ENCODE measurements at places on chromosomes 5 and 9.
A peak's percentile ranks its signal among the peaks of the same experiment; 100 is the strongest.

DNA sequence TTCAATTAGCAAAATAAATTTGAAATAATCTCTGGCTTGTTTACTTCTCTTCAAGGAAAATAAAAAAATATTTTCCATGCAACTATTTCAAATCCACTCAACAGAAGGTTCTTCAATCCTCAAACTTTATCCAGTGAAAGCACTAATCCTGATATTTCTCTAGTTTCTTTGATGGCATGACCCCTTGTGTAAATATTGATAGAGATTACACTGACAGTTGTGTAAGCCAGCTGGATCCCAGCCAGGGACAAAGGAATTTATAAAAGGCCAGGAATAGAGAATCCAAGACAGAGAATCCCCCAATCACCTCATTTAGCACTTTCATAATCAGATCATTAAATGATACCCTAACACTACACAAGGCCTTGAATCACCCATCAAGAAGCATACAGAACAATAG, 135.2 kb downstream of the GNA14 start:
- DNase-seq: peak; percentile 68

DNA sequence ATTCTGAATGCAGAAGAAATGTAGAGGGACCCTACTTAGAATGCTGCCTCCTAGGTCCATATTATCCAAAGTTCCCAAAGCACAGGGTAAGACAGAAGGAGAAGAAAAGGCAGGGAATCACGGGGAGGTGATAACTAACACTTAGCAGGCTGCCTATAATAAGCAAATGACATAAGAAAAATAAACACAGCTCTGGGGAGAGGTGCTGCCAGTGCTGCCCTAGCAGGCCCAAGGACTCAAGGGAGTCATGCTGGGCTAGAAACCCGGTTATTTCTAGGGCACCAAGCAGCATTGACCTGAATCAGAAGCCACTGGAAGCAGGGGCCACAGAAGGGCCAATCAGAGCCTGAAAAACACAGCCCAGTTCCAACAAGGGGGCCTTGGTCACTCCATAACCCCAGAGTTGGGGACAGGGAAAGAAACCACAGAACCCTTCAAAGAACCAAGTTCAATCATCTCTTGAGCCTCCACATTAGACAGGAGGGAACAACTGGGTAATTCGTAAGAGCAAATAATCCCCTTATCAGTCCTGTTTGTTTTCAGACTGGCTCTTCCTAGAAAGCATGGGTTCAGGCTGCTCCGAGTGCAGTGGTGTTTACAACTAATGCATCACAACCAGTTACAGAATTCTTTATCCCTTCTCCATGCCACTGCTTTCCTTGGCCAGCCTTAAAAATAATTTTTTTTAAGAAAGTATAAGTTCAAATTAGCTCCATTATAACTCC, 24.0 kb downstream of the NRG2 start:
- no peak for DNase-seq

DNA sequence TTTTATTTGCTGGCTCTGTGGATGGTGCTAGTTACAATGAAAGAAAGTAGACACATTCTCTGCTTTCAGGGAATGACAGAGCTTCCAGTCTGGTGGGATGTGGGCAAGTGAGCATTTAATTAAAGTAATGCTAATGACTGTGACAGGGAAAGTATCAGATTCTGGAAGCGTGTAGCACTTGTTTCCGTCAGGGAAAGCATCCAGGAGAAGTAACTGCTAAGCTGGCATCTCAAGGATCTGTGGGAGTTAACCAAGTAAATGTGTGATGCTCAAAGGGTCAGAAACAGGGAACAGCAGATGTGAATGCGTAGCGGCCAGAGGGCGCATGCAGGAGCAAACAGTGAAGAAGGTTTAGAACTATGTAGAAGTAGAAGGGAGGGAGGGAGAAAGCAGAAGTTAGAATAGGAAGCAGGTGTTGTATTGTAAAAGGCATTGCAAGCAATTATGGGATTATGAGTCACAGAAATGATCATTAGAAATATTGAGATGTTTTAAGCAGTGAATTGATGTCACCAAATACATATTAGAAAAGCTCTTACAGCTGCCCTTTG, 12.2 kb downstream of the KLHL9 start:
- DNase-seq: no peak

DNA sequence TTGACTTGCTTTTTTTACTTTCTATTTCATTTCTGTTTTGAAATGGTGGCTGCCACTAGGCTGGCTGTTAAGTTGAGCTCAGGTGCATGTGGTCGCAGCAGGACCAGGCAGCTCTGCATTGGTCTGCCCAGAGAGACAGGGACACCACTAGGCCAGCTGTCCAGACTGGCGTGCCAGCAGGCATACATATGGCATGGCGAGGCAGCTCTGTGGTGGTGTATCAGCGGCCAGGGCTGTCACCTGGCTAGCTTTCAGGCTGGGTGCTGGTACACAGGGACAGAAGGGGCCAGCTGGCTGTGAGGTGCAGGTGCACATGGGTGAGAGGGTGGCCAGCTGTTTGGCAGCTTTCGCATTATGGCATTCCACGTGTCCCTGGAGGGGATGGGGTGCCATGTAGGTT, 654.0 kb upstream of the ACO1 start:
- DNase-seq: no peak

DNA sequence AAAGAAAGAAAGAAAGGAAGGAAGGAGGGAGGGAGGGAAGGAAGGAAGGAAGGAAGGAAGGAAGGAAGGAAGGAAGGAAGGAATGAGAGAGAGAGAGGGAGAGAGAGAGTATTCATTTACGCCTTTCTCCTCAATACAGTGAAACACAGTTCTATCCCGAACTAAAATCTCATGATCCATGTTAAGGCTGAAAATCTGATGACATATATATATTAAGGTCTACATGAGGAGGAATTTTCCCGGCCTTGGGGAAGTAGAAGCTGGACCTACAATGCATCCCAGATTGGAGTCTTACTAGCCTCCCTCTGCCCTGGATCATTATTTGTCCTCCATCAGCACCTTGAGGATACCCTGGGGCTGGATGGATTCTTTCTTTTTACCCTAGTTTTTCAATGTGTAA, 95.1 kb upstream of the DAPK1 start:
- DNase-seq: no peak

GRCh38 chr5:58735637-58736036, 152.8 kb downstream of the RAB3C start:
- no peak for DNase-seq

GRCh38 chr5:758698-759053, 25.9 kb downstream of the ZDHHC11B start:
- DNase-seq: no peak

DNA sequence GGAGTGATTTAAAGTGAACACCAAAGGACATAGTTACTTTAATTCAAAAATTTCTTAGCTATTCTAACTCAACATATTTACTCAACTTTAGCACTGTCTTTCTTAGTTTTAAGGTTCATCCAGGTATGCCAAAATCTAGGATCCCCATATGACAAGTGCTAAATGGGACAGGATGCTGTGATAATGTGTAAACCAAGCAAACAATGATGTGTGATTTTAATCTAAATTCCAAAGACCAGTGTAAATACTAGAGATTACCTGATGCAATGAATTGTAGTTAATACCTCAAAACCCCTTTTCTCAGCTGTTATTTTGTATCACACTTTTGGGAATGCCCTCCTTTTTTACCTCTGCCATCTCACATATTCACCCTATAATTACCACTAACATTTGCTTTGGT, 26.8 kb upstream of the ISOC1 start:
- no peak for DNase-seq

GRCh38 chr5:35308421-35308820, 78.1 kb upstream of the PRLR start:
- no peak for DNase-seq

DNA sequence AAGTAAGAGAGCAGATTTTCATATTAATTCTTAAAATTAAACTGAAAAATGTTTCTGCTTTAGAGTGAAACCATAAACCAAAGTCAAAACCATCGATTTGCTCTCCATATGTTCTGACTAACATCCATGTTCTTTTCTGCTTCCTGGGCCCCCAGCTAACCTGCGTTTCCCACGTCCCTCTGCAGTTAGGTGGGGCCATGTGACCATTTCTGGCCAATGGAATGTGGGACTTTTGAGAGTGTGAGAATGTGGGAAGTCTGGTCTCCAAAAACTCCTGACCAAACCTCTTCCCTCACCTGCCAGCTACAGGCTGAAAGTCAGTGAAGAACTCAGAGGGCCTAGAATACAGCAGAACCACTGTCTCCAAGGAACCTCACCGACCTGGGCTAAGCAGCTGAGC, 44.9 kb downstream of the ANKH start:
- DNase-seq: no peak

- no peak for DNase-seq
Observed at GRCh38 chr9:21404146-21404545, 4.8 kb upstream of the IFNA8 start.

DNA sequence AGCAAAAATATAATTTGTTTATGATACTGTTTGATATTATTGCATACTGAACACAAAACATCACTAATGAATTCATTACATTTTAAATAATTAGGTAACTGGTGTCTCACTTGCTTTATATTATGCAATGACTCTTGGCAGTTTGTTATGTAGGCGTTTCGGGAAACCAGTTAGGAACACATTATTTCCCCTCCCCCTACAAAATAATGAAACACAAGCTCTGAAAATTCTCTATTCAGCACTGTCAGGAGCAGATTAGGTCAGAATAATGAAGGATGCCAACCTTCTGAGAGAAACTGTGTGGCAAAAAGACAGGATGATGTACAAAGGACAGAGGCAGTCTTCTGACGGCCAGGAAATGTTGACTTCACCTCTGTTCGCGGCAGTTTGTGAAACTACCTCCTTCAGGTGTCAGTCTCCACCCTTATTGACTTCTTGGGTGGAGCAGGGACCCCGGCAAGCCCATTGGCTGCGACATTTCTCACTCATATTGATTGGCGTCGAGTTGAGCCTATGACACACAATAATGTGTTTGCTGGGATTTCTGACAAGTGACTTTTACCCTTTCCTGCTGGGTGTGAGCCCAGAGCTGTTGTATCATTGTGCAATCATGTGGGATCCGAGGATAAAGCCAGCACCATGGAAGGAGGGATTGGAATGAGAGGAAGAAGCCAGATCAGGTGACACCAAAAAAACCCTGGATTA, 33.9 kb downstream of the SH3PXD2B start:
- peak; percentile 87 for DNase-seq

DNA sequence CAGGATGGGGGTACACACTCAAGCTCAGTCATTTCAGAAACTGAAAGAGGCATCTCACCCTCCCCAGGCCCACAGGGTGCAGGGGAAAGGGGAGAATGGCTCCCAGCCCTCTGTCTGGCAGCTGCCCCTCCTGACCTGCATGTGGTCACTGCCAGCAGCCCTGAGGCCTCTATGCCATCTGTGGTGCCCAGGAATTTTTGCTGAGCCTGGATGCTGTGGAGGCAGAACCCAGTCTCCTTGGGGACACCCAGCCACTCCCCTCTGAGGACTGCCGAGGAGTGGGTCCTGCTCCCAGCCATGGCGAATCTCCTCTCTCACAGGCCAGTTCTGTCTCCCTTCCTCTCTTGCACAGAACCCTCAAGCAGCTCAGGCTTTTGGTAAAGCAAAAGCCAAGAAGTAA, 104.0 kb upstream of the ALDH1B1 start:
- no peak for DNase-seq

DNA sequence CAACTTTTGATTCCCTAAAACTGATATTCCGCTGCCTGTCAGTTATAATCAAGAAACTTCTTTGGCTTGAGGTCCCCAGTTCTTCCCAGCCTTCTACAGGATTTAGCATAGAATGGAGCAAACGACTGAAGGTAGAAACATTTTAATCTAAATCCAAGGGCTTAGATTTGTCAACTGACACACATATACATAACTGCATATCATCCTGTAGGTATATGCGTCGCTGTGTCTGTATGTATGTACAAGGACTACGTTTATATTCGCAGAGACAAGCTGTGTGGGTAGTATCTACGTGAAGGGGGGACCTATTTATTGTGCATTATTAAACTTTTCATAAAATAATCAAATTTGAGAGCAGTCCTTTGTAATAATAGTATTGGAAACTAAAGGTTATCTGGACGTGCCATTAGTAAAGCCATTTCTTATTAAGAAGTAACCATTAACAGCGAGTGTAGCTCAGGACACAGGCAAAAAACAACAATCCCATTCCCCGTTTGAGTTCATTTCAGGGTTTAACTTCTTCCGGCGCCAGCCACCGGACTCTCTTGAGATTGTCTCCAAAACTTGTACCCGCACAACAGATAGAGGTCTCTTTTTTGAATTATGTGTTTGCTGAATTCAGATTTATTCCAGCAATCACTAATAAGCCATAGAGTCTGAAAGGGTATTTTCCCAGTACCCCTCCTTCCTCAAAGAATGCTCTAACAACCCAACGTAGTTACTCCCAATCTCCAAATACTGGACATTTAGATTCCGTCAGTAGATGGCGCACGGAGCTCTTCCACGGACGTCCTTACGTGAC, 2.1 kb upstream of the MLLT3 start:
- peak; percentile 35 for DNase-seq

- no peak for DNase-seq
Observed at GRCh38 chr5:32523625-32524024, 61.7 kb upstream of the SUB1 start.

DNA sequence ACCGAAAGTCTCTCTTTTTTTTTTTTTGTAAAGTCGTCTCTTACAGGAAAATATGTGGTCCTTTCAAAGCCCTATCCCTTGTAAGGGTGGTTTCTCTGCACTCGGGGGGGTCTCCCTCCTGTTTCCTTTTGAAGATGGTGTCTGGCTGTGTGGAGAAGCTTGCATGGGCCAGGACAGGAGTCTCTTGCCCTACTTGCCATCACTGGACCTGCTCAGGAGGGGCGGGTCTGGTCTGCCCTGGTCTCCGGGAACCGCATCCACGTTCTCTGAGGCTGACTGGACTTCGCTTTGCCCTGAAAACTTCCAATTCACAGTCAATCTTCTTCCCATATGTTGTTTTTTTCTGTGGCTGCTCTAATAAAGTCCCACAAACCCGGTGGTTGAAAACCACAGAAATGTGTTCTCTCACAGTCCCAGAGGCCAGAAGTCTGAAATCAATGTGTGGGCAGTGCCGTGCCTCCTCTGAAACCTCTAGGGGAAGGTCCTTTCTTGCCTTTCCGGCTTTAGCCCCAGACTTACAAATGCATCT, 92.9 kb upstream of the IER5L start:
- DNase-seq: no peak

- no peak for DNase-seq
Observed at GRCh38 chr5:68440651-68441050, 225.1 kb downstream of the PIK3R1 start.

- DNase-seq: no peak
Observed at GRCh38 chr5:141330299-141331080, at the start of gene PCDHGA1. Gene PCDHGA1 (plus strand): TSS chr5:141330514.

GRCh38 chr9:38421498-38422211, 2.6 kb downstream of the IGFBPL1 start:
- DNase-seq: no peak
